DMS153 (cell line): ENCODE measurements at places on chromosomes 7 and 10.

- no peak for DNase-seq
Observed at GRCh38 chr10:14543046-14543903, 212.6 kb upstream of the FRMD4A start.

GRCh38 chr7:111763221-111763801 lies 201.0 kb upstream of the IMMP2L start:
- peak; percentile 29 for DNase-seq

DNA sequence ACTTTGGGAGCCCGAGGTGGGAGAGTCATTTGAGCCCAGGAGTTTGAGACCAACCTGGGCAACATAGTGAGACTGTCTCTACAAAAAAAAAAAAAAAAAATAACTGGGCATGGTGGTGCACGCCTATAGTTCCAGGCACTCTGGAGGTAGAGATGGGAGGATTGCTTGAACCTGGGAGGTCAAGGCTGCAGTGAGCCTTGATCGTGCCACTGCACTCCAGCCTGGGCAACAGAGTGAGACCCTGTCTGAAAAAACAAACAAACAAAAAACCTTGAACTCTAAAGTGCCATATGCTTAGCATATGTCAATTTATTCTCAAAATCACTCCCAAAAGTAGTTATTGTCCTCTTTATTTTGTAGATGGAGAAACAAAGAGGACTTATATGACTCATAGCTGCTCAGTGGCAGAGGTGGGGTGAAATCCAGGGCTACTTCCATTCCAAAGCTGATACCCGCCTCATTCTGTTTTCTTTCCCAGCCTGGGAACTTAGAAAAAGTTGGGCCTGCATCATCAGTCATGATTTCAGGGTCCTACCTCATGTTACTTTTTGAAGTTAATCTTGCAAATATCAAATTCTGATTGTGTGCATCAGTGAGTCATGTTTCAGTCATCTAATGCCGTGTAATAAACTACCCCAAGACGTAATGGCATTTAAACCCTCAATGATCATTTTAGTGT lies 13.3 kb downstream of the DHTKD1 start:
- DNase-seq = no peak

DNA sequence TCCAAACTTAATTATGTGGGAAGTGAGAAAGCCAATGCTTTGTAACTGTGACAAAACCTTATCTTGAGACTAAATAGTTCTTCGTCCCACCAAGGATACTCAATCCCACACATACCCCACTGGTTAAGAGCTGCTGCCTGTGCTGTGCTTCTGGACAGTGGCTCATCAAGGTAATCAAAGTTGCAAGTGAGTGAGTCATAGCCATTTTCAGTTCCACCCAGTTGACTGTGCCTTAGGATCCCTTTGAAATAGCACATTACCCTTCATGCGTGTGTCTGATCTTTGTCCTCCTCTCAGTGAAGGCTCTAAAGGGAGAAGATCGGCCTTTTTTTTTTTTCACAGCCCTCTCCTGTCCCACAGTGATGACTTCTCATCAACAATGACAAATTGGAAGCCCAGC lies 706.0 kb upstream of the AUTS2 start:
- no peak for DNase-seq

GRCh38 chr10:108904163-108904838 lies 1019.0 kb downstream of the XPNPEP1 start:
- no peak for DNase-seq

- no peak for DNase-seq
Observed at GRCh38 chr10:12801214-12802087, 200.1 kb downstream of the CCDC3 start.

DNA sequence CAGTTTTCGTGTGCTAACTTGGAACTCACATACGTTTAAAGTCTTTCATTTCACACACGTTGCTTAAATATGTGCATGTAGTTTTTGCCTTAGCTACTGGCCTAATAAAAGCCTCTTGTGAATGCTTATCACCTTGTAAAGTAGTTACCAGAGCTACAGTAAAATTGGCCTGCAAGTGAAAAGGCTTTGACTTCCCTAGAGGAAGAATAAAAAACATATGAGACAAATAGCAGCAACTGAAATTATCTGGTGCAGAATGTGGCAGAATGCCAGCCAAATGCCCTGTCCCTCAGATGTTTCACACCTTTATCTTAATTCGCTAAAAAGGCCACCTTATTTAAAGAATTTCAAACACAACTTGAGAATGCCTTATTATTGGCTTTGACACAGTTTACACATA lies 28.1 kb upstream of the RPA3 start:
- peak; percentile 80 for DNase-seq

DNA sequence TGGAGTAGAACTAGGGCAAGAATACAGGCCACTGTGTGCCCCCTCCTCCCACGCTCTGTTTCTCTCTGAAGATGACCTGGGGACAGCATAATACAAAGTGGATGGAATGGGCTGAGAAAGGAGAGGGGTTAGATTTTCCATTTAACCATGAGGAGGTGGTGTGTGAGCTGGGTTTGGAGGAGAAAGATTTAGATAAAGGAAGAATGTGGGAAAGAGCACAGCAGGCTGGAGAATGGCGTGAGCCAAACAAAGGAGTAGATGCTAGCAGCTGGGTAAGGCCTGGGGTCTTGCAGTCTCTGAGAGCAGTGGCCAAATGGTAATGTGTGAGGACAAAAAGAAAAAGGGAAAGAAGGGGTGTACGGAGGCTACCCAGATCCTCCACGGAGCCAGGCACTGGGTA lies 8.6 kb downstream of the PNLIPRP2 start:
- no peak for DNase-seq

GRCh38 chr10:34759161-34759836 lies 55.8 kb downstream of the PARD3 start:
- no peak for DNase-seq

DNA sequence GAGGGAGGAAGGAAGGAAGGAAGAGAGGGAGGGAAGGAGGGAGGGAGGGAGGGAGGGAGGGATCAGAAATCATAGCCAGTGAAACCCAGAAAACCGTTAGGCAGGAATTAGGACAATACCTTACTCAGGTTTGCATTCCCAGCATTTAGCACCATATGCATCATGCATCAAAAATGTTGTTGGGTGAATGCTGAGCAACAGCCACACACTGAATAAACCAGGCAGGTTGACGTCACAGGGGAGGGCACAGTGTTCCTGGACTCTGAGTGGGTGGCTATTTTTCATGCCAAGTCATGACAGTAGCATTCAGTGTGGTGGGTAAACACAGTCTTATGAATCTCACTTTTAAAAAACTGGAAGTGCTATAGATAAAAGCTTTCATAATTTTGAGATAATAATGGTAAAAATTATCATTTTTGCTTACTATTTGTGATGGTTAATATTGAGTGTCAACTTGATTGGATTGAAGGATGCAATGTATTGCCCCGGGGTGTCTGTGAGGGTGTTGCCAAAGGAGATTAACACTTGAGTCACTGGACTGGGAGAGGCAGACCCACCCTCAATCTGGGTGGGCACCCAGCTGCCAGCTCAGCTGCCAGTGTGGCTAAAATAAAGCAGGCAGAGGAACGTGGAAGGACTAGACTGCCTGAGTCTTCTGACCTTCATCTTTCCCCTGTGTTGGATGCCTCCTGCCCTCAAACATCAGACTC lies 199.1 kb upstream of the PRKCQ start:
- no peak for DNase-seq

GRCh38 chr7:44226396-44226753 lies 25.6 kb downstream of the YKT6 start:
- DNase-seq = no peak

DNA sequence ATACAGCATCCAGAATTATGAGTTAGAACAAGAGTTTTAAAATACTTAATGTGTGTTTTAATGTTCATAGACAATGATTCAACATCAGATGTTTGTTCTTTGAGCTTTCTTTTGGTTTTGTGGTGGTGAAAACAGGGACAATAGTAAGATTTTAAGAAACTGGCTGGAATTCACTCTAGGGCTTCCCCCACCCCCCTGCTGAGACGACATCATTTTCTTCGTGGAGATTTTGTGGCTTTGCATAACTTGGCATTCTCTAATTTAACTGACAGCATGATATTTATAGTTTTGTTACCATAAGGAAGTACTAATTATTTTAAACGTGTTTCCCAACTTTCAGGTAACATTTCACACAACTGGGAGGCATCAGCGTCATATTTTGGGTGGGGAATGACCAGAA lies 184.1 kb downstream of the BICC1 start:
- no peak for DNase-seq

GRCh38 chr10:29199941-29200679 lies 88.8 kb upstream of the LYZL1 start:
- no peak for DNase-seq

- no peak for DNase-seq
Observed at GRCh38 chr10:117621795-117622420, 79.4 kb downstream of the EMX2 start.

GRCh38 chr10:68517188-68517587 lies 10.1 kb downstream of the SLC25A16 start:
- DNase-seq = no peak

- DNase-seq = no peak
Observed at GRCh38 chr7:115043605-115044004, 121.7 kb downstream of the MDFIC start.

- DNase-seq = no peak
Observed at GRCh38 chr10:24494777-24495176, 228.9 kb downstream of the ARHGAP21 start.

GRCh38 chr7:137893143-137893742 lies 46.5 kb upstream of the DGKI start:
- no peak for DNase-seq

- no peak for DNase-seq
Observed at GRCh38 chr7:135817583-135817982, 69.0 kb upstream of the FAM180A start.
